ENCODE measurements at places on chromosomes 13 and 19.
A peak's percentile ranks its signal among the peaks of the same experiment; 100 is the strongest.

- DNase-seq: peak; percentile 44
Observed at GRCh38 chr13:76992548-76993001, 694 bp downstream of the CLN5 start.

GRCh38 chr19:50239921-50240590 lies 36.6 kb downstream of the MYH14 start:
- DNase-seq: no peak

- DNase-seq: no peak
Observed at GRCh38 chr13:70189981-70190380, 81.7 kb upstream of the KLHL1 start.

DNA sequence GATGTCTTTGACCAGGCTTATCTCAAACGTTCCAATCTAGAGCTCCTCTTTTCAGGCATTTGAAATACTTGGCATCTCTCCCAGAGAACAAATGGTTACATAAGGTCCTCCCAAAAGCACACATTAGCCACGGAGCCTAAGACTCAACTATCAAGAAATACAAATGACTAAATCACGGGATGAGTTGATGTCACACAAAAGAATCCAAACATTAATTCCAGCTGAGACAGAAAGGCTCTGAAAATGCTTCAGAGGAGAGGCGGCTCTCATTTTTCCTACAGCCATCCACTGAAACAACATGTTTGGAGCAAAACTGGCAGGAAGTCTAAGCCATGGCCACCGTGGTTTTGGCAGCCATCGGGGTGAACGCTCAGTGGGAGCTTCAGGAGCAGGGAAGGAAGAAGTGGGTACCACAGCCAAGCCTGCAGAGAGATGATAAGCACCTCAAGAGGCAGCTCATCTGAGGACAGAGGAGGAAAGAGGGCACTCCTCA lies 122.5 kb downstream of the STK24 start:
- no peak for DNase-seq

GRCh38 chr19:4042731-4043082 lies 24.0 kb downstream of the ZBTB7A start:
- DNase-seq: peak; percentile 49

- no peak for DNase-seq
Observed at GRCh38 chr13:35365883-35366282, 110.6 kb downstream of the MAB21L1 start.

- no peak for DNase-seq
Observed at GRCh38 chr19:7748756-7749155, 1.4 kb upstream of the CD209 start.

Data from left colon (tissue), 2 donors.